ENCODE measurements at places on chromosomes 2 and 18. TPM values are rescaled to one million over a fixed set of nuclear protein-coding genes. Genes with fewer than 3 reads are reported as not detected.

IL1R2 gene
- 10.7 TPM for total RNA-seq

TLX2 gene
- total RNA-seq, result 0.25 TPM

DNER gene
- not detected for total RNA-seq

HAAO gene
- 3.1 TPM for total RNA-seq

ERICH2 gene
- not detected for total RNA-seq

HOXD11 gene
- total RNA-seq, result not detected

PLEKHH2 gene
- total RNA-seq, result 8.6 TPM

PCARE gene
- not detected for total RNA-seq

RIF1 gene
- 72.4 TPM for total RNA-seq

CYS1 gene
- total RNA-seq, result not detected

PFN4 gene
- total RNA-seq, result not detected

CDH20 gene
- 0.14 TPM for total RNA-seq

FAP gene
- total RNA-seq, result 0.50 TPM

AGPS gene
- 53.2 TPM for total RNA-seq

SRD5A2 gene
- not detected for total RNA-seq

RAB17 gene
- not detected for total RNA-seq

STEAP3 gene
- not detected for total RNA-seq

TDRD15 gene
- total RNA-seq, result not detected

Data from activated naive CD4-positive, alpha-beta T cell treated with anti-CD3 and anti-CD28 coated beads, Interleukin-2, amount 50 U/mL, for 72 hours (primary cell).